ENCODE measurements at places on chromosomes 3 and 15.

- DNase-seq, result no peak
These were observed 98.5 kb upstream of the SLC25A36 start for GRCh38 chr3:140842984-140843649.

- no peak for DNase-seq
These were observed 97.7 kb upstream of the P2RY1 start for GRCh38 chr3:152737021-152737908.

DNA sequence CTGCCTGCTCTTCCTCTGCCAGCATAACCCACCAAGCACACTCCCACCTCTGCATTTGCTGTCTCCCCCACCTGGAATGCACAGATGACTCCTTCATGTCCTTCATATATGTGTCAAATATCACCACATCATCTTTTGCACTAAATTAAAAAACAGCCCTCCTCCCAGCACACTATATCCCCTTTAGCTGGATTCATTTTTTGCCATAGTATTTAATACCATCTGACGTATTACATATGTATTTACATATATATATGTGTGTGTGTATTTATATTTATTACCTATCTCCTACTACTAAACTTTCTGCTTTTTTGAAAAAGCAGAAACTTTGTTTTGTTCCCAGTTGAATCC lies 29.4 kb upstream of the UBL7 start:
- no peak for DNase-seq

DNA sequence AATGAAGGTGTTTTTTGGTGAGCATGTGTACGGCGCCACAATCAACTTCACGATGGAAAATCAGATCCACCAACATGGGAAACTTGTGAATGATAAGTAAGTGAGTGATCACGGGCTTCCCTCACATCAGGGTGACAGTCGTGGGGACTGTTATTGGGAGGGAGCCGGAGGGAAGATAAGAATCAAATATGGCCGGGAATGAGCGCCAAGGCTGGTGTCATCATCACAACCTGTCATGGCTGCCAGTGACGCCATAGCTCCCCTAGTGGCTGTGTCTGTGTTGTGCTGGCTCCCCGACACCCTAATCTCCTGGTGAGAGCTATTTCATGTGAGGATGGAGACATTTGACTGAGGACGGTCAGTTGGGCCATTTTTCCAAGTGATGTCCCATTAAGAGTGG lies 168.5 kb downstream of the SV2B start:
- DNase-seq, result peak; percentile 37

- no peak for DNase-seq
These were observed 148.8 kb downstream of the ALDH1A2 start for GRCh38 chr15:57916695-57917094.

All from A549 (cell line).